ENCODE measurements at places on chromosomes 2 and 18.

DNA sequence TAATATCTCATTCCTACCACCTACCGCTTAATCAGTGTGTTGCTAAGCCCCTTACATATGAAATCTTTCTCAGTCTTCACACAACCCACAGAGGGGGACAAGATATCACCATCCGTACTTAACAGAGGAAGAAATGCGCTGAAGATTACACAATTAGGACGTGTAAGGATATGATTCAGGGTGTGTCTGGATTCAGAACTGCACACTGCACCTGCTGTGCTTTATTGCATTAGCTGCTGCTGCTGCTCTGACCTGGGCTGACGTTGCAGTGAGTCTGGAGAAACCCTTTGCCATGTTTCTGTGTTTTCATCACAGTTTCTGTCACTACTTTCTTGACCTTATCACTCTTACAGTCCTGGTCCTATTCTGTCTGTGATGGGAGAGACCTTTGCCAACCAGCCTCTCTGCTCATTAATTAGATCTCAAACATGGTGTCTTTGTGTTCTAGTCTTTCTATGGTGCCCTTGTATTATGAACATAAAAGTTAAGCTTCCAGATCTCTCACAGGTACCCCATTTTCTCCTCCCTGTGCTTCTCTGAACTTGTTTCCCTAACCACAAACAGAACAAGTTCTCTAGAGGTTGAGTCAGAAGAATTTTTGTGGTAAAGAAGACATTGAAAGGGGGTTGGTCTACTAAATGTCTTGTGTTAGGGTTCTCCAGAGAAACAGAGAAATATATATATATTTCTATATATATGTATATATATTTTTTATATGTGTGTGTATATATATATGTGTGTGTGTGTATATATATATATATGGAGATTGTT is 92.9 kb upstream of the CYP1B1 start:
- DNase-seq, result no peak
- H3K27ac ChIP-seq, result no peak overlapping the region
- peaks cover 11% of the 10 kb centered on the region for H3K27me3 ChIP-seq
- no peaks in the 10 kb centered on the region for H3K36me3 ChIP-seq
- H3K4me3 ChIP-seq, result no peak overlapping the region
- H3K4me1 ChIP-seq, result no peaks in the 10 kb centered on the region

- H3K4me1 ChIP-seq, result no peaks in the 10 kb centered on the region
- no peak overlapping the region for H3K4me3 ChIP-seq
- no peak overlapping the region for H3K27ac ChIP-seq
- DNase-seq, result no peak
- H3K36me3 ChIP-seq, result no peaks in the 10 kb centered on the region
- H3K27me3 ChIP-seq, result peaks cover 5% of the 10 kb centered on the region
These were observed 63.9 kb downstream of the CCDC148 start for GRCh38 chr2:158392687-158393086.

- H3K36me3 ChIP-seq, result peaks cover 37% of the 10 kb centered on the region
- no peak overlapping the region for H3K27ac ChIP-seq
- no peak overlapping the region for H3K4me3 ChIP-seq
- no peaks in the 10 kb centered on the region for H3K27me3 ChIP-seq
- DNase-seq, result no peak
These were observed 3.7 kb downstream of the ALKAL2 start for GRCh38 chr2:283996-284794.

- H3K27ac ChIP-seq, result no peak overlapping the region
- H3K4me1 ChIP-seq, result no peaks in the 10 kb centered on the region
These were observed 335.6 kb upstream of the SALL3 start for GRCh38 chr18:78643981-78644380.

DNA sequence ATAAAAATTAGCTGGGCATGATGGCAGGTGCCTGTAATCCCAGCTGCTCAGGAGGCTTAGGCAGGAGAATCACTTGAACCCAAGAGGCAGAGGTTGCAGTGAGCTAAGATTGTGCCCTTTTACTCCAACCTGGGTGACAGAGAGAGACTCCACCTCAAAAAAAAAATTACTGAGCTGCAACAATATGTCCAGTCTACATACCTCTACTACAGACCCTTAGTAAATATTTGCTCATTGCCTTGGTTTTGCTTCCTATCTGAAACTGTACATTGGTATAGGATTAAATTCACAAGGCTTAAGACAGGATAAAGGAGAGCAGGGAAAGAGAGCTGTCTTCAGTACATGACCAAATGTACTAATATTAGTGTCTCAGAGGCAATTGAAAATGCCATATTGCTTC is 8.1 kb upstream of the MGAT4A start:
- no peaks in the 10 kb centered on the region for H3K27me3 ChIP-seq
- no peak overlapping the region for H3K27ac ChIP-seq
- DNase-seq, result no peak
- H3K36me3 ChIP-seq, result no peaks in the 10 kb centered on the region

DNA sequence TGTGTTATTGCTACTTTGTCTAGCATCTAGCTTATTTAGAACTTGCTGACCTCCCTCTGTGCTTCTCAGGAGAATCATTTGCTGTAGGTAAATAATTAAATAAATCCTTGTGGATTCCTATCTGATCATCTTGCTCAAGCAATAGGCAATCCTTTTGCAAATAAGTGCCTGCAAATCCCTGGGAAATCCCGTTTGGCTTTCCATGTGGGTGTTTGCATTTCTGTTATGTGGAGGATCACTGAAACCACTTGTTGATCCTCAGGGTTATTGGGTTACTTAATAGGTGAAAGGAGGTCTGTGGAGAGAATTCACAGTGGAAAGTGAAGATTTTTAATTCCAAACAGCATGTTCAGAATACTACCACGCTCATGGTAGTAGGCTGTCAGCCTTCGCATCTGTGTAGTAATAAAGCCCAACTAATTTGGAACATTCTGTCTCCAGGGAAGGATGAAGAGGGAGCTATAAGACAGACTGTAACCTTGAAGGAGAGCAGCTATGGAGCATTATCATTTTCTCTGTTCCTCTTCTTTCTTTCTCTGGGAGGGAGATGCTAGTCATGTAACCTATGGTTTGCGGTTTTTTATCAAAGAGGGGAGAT is 72.5 kb downstream of the GULP1 start:
- no peaks in the 10 kb centered on the region for H3K27me3 ChIP-seq
- DNase-seq, result no peak
- no peak overlapping the region for H3K4me3 ChIP-seq
- H3K4me1 ChIP-seq, result no peaks in the 10 kb centered on the region

DNA sequence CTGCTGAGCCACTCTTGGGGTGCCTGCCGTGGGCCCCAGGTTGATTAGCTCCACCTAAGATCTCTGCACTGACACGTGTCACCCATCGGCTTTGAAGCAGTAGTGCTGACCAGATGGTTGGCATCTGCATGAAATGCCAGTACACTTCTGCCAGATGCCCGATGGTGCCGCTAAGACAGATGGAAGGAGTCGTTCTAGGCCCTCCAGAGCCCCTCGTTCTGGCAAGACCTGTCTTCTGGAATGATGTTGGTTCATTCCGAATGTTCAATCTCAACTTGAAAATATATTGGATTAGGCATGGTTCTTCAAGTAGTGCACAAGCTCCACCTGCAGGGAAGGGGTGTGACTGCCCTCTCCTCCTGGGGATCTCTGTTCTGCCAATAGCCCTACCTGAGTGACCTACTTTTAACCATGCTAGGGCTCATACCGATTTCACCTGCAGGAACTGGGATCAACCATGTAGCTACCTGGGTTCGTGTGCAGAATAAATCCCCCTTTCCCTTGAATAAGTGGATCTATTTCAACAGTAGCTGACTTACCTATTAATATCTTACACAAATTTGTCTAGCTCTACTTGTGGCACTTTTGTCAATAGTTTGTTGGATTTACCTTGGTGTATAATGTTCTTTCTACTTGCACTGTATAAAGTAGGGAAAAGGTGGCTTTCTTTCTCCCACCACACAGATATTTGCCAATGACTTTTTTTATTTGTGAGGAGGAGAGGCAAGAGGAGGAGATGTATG is 342.6 kb downstream of the CTNNA2 start:
- H3K36me3 ChIP-seq, result no peaks in the 10 kb centered on the region
- DNase-seq, result no peak
- H3K4me3 ChIP-seq, result no peak overlapping the region
- no peak overlapping the region for H3K27ac ChIP-seq
- H3K27me3 ChIP-seq, result no peaks in the 10 kb centered on the region

GRCh38 chr2:164755952-164756351 is 85.7 kb downstream of the COBLL1 start:
- H3K4me3 ChIP-seq, result no peak overlapping the region
- no peak overlapping the region for H3K27ac ChIP-seq
- H3K36me3 ChIP-seq, result no peaks in the 10 kb centered on the region
- H3K4me1 ChIP-seq, result no peaks in the 10 kb centered on the region

GRCh38 chr2:12119841-12120240 is 373.4 kb downstream of the LPIN1 start:
- H3K36me3 ChIP-seq, result no peaks in the 10 kb centered on the region
- H3K4me1 ChIP-seq, result no peaks in the 10 kb centered on the region
- no peak for DNase-seq
- H3K27me3 ChIP-seq, result no peaks in the 10 kb centered on the region

- H3K27ac ChIP-seq, result no peak overlapping the region
- peaks cover 12% of the 10 kb centered on the region for H3K27me3 ChIP-seq
- H3K36me3 ChIP-seq, result no peaks in the 10 kb centered on the region
- H3K4me3 ChIP-seq, result no peak overlapping the region
These were observed 42.2 kb downstream of the THNSL2 start for GRCh38 chr2:88212251-88212790.

GRCh38 chr2:3294069-3294468 is 83.5 kb downstream of the EIPR1 start:
- H3K4me3 ChIP-seq, result no peak overlapping the region
- no peaks in the 10 kb centered on the region for H3K36me3 ChIP-seq
- no peak for DNase-seq
- no peaks in the 10 kb centered on the region for H3K4me1 ChIP-seq

DNA sequence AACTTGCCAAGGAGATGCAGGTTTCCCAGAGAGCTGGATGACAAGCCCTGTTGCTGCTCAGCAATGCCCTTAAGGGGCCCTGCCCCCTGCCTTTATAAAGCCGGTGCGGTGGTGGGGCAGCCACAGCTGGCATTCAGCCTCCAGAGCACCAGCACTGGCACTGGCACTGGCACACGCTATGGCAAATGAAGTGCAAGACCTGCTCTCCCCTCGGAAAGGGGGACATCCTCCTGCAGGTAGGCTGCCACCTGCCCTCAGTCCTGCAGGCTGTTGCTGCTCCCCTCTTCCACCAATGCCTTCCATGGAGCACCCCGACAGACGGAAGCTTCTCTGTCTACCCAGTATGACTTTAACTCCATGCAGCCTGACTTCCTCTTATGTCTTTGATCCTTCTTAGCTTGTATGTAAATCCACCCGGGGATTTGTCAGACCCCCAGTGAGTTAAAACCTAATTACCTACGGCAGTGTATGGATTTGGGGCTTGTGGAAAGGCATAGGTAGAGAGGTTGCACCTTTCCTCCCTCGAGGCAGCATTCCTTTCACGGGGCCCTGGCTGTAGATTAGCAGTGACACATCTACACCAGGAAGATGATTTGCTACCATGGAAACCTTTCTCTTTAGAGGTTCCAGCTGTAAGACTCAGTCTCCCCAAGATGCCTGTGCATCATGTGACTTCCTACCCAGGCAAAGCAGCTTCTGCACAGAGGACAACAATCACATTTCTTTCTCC is at the start of gene DAPL1:
DAPL1 (plus strand) TSS at position 123 of the 730 bp plus-strand sequence; CDS start at position 179, 56 bp downstream.
- DNase-seq, result peak; percentile 24
- H3K36me3 ChIP-seq, result no peaks in the 10 kb centered on the region
- peaks cover 21% of the 10 kb centered on the region for H3K27me3 ChIP-seq
- H3K4me1 ChIP-seq, result peaks cover 6% of the 10 kb centered on the region
- no peak within 1 kb of the TSS for H3K27ac ChIP-seq

GRCh38 chr2:100397976-100398375 is 19.5 kb downstream of the CHST10 start:
- H3K27ac ChIP-seq, result no peak overlapping the region
- H3K4me1 ChIP-seq, result no peaks in the 10 kb centered on the region

DNA sequence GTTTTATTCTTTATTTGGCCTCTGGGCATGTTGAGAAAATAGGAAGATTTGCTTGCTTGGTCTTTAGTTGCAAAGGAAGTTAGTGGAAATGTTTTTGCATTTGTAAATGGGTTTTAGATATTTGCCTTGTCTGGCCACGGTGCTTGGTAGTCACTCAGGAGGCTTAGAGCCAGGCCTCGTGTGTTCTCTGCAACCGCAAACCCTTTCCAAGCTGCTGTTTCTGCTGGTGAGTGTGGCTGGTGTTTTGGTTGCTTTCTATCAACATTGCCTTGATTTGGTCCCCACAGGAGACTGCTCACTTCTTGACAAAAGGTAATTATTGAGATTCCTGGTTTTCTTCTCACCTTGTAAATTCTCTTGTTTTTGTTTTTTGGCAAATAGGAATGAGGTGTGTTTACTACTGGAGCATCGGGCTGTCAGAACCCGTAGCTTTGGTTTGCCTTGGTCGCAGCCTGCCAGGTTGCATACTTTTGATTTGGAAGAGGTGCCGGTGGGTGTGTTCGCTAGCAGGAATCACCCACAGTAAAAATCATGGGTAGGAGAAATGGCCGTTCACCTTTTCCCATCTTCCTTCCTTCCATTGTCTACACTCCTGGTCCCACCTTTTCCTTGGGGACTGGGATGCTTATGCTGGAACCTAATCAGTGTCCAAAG is 15.8 kb downstream of the ASAP2 start:
- no peaks in the 10 kb centered on the region for H3K4me1 ChIP-seq
- DNase-seq, result no peak

DNA sequence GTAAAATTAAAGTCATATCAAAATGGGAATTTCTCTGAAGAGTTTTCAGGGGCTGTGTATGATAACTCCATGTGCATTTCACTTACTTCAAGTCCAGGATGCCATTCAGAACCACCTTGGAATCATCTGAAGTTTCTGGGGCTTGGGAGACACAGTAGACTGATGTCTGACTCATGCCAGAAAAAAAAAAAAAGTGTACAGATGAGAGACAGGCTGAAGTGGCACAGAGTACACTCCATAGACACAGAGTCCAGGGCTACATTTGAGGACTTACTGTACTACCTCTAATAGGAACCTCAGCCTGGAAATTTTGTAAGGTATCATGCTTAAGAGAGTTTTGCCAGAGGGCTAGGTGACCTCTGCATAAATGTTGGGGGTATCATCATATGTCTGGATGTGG is 92.0 kb downstream of the SS18 start:
- DNase-seq, result no peak
- H3K27ac ChIP-seq, result no peak overlapping the region
- H3K27me3 ChIP-seq, result no peaks in the 10 kb centered on the region
- no peak overlapping the region for H3K4me3 ChIP-seq
- no peaks in the 10 kb centered on the region for H3K4me1 ChIP-seq
